GM04503 (cell line): ENCODE measurements at places on chromosomes 2 and 18.

GRCh38 chr2:73173781-73174180 lies 28.6 kb upstream of the NOTO start:
- no peak for DNase-seq

DNA sequence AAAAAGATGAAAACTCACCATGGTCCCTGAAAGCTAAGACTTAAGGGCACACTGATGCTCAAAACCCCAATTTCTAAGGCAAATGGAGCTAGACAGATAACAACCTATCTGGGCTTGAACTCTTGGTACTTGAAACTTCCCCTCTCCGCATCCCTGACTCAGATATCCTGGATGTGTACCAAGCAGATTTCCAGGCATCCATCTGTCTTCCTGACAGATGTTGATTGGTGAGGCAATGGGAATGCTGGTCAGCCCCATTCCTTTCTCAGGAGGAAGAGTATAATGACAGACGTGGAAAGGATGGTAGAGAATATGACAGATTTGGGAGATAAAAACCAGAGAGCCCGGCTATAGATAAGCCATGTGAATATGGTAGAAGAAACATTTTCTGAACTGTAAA lies 69.2 kb downstream of the ADD2 start:
- no peak for DNase-seq

GRCh38 chr2:98013407-98014042 lies 17.8 kb upstream of the TMEM131 start:
- no peak for DNase-seq

DNA sequence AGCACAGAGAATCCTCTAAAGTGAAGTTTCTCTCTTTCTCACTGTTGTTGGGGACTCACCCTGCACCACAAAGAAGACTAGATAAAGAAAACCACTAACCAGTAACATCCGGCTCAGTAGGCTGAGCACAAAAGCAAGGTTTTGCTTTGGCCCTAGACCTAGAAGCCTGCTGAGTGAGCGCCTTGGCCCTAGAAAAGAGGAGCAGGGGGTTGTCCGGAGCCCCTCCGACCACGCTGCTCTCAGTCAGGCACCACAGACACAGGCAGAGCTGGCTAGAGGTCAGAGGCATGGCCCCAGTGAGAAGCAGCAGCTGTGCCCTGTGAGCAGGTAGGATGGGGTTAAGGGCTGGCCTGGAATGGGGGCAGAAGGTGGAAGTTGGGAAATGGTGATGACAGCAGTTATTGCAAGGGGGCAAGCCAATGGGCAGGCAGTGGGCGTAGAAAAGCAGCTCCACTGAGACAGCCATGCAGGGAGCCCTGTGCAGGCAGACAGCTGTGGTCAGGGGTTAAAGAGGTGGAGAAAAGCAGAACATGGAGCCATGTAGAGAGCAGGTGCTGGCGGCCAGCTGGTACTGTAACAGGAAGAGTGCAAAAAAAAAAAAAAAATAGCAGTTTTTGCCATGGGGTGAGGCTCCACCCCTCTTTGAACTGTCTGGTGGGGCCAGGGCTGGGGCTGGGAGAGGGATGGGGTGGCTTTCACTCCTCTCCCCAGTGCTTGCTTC lies 36.9 kb upstream of the SLC14A1 start:
- no peak for DNase-seq

DNA sequence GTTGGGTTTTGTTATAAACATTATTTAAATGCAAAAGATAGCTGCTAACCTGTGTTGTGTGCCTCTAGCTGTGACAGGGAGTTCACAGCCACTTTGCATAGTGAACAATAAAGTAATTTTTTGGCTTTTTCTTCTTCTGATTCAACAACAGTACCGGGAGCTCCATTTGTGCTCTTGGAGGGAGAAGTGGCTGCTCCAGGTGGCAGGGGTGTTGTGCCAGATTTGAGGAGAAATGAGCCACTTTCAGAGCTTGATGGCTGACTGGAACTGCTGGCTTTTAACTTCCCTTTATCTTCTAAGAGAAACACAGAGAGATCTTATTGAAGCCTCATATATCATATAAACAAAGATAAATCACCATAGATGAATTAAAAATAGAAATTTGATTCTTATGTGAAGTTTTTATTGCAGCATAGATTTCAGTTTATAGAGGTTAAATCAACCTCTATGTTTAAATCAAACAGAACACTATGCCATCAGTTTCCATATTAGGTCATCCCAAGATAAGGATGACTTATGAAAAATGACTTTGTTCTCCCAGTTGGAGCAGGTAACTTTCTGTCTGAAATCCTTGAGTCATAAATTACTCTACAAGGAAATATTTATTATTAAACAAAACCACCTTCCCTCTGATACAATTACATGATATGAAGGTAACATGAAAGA lies 182.0 kb upstream of the SESTD1 start:
- DNase-seq: no peak
